NCI-H187 treated with DMSO at 0.1 percent for 48 hours (cell line): ENCODE measurements at places on chromosomes 16 and 17.

DNA sequence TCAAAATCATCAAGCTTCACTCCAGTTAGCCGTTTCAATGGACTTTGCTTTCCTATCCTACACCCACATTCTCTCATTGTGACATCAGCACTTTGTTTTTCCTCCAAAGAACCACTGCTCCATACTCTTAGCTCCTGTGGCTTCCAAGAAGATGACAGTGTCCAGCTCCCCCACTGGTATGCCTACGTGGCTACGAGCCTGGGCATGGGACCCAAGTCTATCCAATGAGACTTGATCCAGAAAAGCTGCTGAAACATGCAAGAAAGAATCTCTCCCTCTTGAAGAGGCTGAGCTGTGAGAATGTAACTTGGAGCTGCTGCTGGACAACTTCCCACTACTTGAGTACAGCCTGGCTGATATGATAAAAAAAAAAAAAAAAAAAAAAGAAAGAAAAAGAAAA is 9.4 kb downstream of the TOX3 start:
- no peak for DNase-seq

DNA sequence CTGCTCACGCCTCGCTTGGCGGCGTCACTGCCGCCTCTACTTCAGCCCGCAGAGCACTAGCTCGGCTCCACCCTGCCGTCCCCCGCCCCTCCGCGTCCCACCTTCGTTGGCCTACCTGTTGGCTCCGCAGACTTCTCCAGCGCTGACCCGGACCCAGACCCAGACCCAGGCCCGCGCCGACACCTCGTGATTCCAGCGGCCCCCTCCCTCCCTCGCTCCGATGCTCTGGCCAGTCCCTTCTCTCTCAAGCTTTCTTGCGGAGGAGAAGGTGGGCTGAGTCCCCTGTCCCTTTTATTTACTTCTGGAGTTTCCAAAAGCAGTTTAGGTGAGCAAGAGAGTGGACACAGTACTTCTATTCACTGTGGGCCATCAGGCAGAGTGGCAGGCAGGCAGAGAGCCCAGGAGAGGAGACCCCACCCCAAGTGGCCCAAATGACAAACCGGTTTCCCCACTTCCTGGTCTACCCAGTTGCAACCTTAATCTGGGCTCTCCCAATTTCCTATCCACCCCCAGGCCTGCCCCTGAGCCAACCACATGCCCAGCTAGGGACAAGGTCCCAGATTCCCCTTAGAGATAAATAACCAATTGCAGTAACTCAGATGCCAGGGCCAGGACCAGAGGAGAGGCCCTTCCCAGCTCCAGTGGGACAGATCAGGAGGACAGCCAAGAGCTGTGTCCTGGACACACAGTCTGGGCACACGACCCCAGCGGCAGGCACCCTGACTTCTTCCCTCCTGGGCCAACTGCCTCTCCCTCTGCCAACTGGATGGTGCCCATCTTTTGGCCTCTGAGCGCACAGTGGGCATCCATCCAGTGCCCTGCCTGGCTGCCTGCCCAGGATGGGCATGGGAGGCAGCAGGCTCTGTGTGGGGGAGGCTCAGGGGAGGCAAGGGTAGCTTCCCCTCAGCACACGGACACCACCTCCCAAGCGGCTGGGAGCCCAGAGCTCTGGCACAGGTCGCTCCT is 1.2 kb upstream of the SRCIN1 start:
- no peak for DNase-seq

- no peak for DNase-seq
Measured at GRCh38 chr16:48067388-48067787, 88.4 kb downstream of the ABCC12 start.

GRCh38 chr16:26457095-26457494 is 609.6 kb upstream of the C16orf82 start:
- DNase-seq = no peak
